RPMI8226 (cell line): ENCODE measurements at places on chromosomes 5 and 9.

GRCh38 chr5:134554319-134555222, 29.1 kb downstream of the JADE2 start:
- DNase-seq = no peak

- no peak for DNase-seq
These were observed 3.6 kb downstream of the WNK2 start for GRCh38 chr9:93187574-93187973.

- DNase-seq = no peak
These were observed 1.7 kb downstream of the RRAGA start for GRCh38 chr9:19050637-19051591.

DNA sequence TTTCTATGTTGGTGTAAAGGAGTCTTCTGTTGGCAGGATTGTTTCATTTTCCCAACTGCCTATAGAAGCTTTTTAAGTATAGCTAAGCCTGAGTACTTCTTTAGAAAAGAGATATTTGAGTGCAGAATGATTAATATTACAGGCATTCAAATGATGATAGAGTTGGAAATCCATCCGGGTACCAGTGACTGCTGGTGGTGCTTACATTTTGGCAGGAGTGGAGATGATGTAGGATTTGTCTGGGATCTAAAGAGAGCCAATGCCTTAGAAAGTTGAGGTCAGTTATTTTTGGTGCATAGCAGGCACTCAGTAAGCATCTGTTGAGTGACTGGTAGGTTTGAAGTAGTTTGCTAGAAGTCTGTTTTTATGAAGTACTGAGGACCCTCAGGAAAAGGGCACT, 433.5 kb downstream of the DMAC1 start:
- DNase-seq = no peak

GRCh38 chr5:142428773-142429473, 104.1 kb upstream of the SPRY4 start:
- no peak for DNase-seq

GRCh38 chr5:34480810-34481528, 175.2 kb upstream of the RAI14 start:
- DNase-seq = no peak

GRCh38 chr5:178331491-178331996, 98.9 kb upstream of the PHYKPL start:
- DNase-seq = no peak

- no peak for DNase-seq
These were observed 117.7 kb downstream of the HOMER1 start for GRCh38 chr5:79396265-79396664.

DNA sequence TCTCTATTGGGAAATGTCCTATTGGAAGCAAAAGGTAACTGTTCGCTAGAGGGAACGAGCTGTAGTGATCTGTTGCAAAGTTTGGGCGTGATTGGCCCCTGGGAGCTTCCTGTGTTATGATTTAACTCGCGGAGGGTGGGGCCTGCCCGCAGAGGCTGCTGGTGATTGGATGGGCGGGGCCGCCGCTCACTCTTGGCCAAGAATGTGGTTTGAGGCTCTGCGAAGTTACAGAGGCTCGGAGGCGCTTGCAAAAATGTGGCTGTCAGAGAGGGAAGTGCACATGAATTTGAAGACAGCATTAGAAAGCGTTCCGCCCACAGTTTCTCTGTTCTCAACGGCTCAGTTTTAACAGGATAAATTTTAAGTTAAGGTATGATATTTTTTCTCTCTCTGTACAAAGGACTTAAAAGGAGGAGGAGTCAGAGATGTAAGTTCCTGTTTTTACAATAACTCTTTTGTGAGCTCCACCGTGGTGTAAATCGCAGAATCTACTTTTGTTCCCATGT, 46.9 kb downstream of the CNTRL start:
- DNase-seq = peak; percentile 96

GRCh38 chr9:23822261-23823169, 3.5 kb downstream of the ELAVL2 start:
- DNase-seq = no peak

DNA sequence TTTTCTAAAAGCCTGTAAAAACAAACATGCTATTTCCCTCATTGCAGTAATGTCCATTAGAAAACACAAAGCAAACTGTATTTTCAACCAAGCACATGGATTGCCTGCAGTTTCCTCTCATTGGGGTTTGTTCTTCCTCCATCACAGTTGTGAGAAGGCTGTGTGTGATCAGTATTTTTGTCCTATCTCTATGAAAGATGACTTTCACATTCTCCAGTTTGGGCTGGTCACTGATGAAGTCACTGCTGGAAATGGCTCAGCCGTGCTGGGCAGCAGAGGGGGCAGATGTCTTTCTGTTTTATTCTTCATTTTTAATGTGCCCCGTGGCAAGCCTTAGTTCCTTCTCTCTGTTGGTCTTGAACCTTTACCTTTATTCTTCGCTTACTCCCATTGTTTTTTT, 288.9 kb upstream of the MPDZ start:
- no peak for DNase-seq

DNA sequence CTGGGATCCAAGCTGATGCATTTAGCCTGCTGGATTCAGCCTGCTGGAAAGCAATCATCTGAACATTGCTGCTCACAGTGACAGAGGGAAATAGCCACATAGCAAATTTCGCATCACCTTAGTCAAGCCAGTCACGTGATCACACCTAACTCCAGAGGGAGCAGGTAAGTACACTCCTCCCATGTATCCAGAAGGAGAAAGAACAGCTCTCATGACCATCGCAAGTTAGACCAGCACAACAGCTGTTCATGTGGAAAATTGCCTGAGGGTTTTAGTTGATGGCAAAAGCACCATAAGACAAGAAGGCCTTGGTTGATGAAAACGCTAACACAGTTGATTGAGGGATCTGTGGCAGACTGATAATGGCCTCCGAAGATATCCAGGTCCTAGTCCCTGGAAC, 34.2 kb upstream of the MYO10 start:
- DNase-seq = no peak
